NCI-H82 (cell line): ENCODE measurements at places on chromosomes 16 and 17.

DNA sequence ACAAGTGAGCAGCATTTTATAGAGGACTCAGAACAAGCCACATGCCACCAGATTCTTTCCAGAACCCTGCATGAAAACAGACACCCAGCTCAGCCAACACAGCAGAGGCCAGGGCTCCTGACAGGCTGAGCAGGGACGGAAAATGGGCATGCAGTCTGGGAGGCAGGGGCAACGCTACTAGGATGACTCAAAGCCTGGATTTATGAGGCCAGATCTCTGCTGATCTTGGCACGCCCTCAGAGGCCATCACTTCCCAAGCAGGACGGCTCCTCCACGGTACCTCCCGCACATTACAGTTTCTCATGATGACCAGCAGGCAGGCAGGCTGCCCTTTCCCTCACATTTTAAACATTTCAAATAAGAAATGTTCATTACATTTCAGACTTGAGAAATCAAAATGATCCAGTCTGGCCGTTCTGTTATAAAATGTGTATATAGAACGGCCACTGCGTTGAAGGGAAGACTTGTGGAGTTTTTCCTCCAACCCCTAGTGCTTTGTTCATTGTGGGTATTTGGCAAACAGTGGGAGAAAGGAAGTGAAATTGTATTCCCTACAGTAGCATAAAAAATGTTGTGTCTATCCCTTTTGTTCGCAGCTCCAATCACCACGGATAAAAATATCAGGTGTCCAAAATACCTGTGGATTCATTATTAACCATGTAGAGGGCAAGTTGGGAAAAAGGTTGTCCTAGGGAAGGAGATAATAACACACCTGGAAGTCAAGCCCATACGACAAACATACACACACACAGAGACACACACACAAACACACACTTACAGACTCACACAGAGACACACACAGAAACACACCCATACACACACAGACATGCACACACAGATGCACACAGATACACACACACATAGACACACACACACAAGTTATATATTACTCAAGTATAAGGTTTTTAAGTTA is 64.8 kb upstream of the ADAMTS18 start:
- no peak for DNase-seq

- DNase-seq, result no peak
Measured at GRCh38 chr16:3920206-3920605, 39.7 kb upstream of the CREBBP start.

DNA sequence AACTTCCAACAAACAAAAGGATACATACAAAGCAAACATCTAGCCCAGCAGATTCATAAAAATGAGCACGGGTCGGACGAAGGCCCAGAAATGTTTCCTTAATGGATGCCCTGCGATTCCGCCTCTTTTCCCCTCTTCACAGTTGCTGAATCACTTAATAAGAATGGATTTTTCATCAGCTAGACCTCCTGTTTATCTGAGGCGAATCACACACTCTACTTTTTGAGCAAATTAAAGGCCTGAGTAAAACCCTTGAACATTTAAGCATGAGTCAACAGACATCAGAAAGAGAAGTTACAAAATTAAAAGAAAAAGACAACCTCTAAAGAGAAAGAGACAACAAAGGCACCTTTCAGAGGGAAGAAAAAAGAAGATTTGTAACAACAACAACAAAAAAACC is 44.7 kb downstream of the HS3ST3A1 start:
- DNase-seq, result no peak

- DNase-seq, result no peak
Measured at GRCh38 chr16:47568351-47568750, 107.2 kb downstream of the PHKB start.

DNA sequence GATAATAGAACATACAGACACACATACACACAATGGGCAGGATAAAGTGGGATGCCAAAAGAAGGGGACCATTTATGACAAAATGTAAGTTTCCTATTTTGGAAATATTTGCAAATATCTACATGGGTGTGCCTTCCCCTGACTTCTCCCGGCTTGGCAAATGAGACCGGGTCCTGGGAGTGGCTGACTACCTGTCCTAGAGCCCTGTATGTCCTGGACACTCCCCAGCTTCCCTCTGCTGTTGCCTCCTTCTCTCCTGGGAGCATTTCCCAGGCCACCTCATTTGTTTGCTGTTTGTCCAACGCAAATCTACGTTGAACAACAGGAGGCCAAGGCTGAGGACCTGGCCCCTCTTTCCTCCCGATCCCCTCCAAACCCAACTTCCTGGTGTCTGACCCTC is 16.9 kb downstream of the PECAM1 start:
- no peak for DNase-seq

- no peak for DNase-seq
Measured at GRCh38 chr16:28572696-28573510, 19.2 kb downstream of the SGF29 start.

GRCh38 chr16:46650254-46650623 is 29.1 kb upstream of the SHCBP1 start:
- peak; percentile 38 for DNase-seq
